ENCODE measurements at places on chromosomes 3 and 15. TPM values are rescaled to one million over a fixed set of nuclear protein-coding genes. Genes with fewer than 3 reads are reported as not detected.

GRCh38 chr3:10232137-10232536, 16.1 kb upstream of the TATDN2 start:
- DNase-seq = no peak

The SHF gene
- polyA plus RNA-seq = 15.0 TPM

DNA sequence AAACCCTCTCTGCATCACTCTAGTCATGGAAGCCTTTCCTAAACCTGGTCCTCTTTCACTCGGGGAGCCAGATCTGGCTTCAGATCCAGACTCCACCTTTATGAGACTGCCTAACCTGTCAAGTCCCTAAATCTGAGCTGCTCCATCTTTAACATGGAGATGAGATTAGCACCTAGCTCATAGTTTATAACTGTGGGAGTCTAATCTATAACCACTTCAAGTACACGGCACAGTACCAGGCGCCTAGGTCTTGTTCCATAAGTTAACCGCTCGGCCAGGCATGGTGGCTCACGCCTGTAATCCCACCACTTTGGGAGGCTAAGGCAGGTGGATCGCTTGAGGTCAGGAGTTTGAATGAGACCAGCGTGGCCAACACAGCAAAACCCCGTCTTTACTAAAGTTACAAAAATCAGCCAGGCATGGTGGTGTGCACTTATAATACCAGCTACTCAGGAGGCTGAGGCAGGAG, 30.3 kb downstream of the TPM1 start:
- no peak for DNase-seq

The ARGFX gene
- not detected for polyA plus RNA-seq

The MAPKAPK3 gene
- 40.9 TPM for polyA plus RNA-seq

- DNase-seq = no peak
Measured at GRCh38 chr3:108959017-108959416, 5.3 kb upstream of the GUCA1C start.

The ARRDC4 gene
- 13.3 TPM for polyA plus RNA-seq

The FAM227B gene
- 9.2 TPM for polyA plus RNA-seq

GRCh38 chr3:119660474-119661440, at the start of gene POPDC2:
Gene POPDC2 (minus strand): TSS chr3:119660589. CDS start chr3:119660423, 166 bp downstream.
- DNase-seq = no peak

The ROPN1 gene
- polyA plus RNA-seq = not detected

The SEMA6D gene
- 23.4 TPM for polyA plus RNA-seq

The IGF2BP2 gene
- 119 TPM for polyA plus RNA-seq

The GOLGA6D gene
- polyA plus RNA-seq = not detected

Measured in hepatocyte (in vitro differentiated cells).